ENCODE measurements at places on chromosomes 7 and 10.

- no peak for DNase-seq
Observed at GRCh38 chr10:5423771-5424170, 11.4 kb downstream of the NET1 start.

DNA sequence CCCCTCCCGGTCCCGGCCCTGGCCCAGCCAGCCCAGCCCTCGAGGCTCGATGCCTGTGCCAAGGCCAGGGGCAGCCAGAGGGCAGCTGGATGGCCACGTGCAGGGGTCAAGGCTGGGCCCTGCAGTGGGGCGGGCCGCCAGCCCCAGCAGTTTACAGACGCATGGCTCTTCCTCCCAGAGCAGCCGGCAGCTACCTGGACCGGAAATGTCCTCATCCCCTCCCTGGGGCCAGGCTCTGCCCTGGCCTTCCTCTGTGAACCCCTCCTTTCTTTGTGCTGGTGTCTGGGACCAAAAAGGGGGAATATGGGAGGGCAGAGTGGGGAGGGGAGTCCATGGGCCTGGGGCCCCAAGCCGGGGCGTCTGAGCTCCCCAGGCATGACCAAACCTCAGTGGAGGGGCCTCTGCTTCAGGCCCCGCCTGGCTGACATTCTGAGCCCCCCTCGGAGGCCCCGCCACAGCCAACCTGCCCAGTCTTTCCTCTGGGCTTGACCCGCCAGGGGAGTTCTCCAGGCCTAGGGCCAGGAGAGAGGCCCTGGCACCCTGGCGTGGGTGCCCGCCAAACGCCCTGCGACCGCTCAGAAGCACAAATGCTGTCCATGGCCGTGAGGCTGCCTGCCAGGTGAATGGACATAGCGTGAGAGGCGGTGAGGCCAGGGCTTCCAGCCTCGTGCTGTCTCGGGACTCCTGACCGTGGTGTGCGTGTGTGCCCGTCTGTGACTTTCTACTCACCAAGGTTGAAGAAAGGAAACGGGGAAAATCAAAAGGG, 24.7 kb upstream of the AMZ1 start:
- no peak for DNase-seq

- no peak for DNase-seq
Observed at GRCh38 chr7:100066953-100067352, 14.6 kb downstream of the ZNF3 start.

DNA sequence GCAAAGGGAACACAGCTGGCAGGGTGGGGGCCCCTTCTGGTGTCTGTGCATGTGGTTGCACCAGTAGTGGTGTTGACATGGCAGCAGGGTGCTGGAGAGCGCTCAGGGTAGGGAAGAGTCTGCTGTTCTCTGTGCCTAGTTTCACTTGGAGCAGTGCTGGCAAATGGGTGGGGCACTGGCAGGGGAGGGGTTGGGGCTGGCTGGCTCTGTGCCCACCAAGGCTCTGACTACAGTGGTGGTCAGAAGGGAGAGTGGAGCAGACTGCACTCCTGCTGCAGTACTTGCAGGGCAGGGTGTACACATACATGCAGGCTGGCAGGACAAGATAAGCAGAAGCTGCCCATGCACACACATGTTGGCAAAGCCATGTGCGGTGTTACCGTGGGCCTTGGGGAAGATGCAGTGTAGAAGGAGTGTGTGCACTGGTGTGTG, 18.2 kb downstream of the FAM25A start:
- DNase-seq: no peak

GRCh38 chr7:1520539-1521234, 9.8 kb upstream of the MAFK start:
- peak; percentile 39 for DNase-seq

- peak; percentile 42 for DNase-seq
Observed at GRCh38 chr7:101815826-101816594, 1.4 kb upstream of the CUX1 start.

DNA sequence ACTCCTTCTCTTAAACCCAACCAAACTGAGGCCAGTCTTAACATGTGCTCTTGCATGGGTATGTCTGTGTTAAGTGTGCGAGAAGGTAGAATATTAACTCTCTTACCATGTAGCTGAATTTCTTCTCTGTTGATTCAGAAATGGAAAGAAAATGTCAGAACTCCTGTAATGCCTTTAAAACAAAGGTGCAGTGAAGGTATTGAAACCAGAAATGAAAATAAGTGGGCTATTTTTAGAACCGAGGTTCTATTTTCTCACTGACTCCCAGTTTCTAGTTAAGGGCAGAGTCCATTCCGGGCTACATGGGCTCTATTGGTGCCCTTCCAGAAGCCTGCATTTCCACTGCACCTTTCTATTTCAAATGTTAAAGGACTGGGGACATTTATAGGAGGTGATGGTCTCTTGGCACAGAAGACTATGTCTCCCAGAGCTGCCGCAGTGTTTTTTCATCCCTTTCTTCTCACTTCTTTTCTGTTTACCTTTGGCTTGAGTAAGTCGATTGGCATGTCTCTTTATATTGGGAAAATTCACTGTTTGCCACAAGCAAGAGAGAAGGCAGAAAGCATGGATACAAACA, 174.9 kb downstream of the LRMDA start:
- no peak for DNase-seq

DNA sequence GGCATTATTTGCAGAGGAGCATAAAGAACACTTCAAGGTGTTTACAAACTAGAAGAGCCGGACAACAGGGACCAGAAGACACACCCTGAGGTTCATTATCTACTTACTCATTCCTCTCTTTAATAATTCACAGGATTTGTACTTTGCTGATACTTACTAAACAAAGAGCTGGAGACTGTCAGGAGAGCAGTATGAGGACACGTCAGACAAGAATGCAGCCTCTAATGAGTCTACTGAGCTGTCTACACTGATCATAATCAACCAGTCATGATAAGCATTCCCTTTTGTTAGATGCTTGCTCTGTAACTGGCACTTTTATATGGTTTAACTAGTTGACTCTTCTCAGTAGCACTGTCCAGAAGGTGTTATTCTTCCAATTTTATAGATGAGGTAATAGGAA, 243.3 kb upstream of the CDC14C start:
- DNase-seq: no peak

GRCh38 chr7:35753761-35754603, 46.9 kb upstream of the SEPTIN7 start:
- no peak for DNase-seq

DNA sequence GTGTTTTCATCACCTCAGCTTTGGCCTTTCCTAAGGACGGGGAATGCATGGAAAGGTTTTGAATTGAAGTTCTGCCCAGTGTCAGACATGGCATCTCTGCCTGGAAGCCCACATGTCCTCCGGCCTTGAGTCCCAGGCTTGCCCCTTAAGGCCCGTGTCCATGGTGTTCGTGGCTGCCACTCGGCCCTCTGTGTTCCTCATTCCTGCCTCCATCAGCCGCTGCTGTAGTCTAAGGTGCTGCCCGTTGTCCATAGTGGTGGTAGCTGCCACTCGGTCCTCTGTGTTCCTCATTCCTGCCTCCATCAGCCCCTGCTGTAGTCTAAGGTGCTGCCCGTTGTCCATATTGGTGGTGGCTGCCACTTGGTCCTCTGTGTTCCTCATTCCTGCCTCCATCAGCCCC, 180.7 kb upstream of the SHH start:
- DNase-seq: no peak

- no peak for DNase-seq
Observed at GRCh38 chr7:43844257-43844656, 25.1 kb downstream of the MRPS24 start.

- no peak for DNase-seq
Observed at GRCh38 chr10:99869581-99870122, 87.2 kb downstream of the ABCC2 start.

- no peak for DNase-seq
Observed at GRCh38 chr10:34826221-34826620, 11.1 kb upstream of the PARD3 start.

DNA sequence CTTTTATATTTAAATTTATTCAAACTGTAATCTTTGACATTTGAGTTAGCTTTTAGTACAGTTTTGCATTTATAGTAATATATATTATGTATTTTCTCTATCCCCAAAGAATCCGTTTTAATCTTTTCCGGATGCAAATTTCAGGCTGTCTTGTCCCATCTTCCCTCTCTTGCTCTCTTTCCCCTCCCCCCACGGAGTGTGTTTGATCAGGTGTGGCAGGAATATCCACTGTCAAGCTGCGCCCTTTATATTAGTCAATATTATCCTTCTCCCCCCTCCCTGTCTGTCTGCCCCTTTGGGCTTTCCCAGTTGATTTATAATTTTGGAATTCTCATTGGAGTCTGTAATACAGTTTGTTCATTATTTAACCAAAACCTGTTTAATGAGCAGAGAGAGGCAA, 19.0 kb downstream of the GBF1 start:
- DNase-seq: no peak

GRCh38 chr10:6195376-6195775, 7.4 kb upstream of the PFKFB3 start:
- DNase-seq: no peak

DNA sequence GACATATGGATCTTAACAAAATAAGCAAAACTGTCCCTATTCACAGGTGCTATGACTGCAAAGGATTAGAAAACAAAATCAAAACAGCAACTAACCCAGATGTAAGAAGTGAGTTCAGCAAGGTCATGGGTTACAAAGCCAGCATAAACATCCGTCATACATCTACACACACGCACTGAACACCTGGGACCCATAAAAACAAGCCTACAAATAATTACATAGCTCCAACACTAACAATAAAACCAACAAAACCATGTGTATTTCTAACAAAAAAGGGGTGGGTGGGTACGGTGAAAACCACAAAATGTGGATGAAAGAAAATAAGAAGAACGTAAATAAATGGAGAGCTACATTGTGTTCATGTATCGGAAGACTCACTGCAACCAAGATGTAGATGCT, 256.8 kb downstream of the ELFN1 start:
- no peak for DNase-seq

DNA sequence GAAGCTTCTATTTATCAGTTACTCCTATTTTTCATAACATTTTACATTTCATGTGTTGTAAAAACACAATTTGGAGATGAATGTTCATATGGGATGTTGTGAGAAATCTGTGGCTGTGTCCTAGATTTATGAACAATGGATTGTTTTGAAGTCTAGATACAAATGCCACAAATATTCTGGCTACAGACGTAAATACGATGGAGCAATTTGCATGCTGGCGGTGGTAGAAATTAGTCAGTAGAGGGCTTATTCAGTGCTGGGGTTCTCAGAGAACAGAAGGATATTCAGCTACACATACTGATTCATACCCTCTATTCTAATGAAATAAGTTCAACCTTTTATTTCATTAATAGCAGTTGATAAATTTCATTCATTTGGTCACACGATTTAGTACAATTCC, 48.8 kb downstream of the PLPP4 start:
- DNase-seq: no peak

DNA sequence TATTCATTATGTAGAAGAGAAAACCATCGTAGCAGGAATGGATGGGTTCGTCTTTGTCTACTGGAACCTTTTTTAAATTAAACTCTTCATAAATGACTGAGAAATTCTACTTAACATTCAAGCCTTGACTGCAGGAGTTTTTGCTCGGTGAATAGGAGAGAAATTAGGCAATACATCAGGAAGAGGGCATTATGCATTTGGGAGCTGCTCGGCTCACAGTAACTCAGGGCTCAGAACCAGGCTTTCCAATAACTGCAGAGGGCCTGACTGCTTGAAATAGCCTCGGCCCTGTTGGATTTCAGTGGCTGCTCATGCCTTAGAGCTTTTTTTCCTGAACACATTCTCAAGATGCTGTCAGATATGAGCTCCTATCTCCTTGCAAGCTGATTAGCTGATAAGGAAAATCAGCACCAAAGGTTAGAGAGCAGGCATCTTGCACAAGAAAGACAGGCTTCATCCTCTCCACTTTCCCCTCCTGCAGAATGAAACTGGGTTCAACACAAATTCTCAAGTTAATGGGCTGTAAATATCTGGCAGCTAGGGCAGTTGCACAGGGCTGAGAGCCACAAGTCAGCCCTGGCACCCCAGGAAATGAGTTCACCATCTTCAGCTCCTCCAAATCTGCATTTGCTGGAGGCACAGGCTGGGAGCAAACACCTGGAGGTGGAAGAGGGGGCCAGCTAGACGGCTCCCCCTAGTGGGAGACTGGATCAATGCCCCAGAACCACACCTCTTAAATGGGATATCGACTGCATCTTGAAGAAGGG, 24.3 kb downstream of the TECTB start:
- DNase-seq: peak; percentile 10

- DNase-seq: no peak
Observed at GRCh38 chr10:123986736-123987135, 95.1 kb upstream of the CPXM2 start.

DNA sequence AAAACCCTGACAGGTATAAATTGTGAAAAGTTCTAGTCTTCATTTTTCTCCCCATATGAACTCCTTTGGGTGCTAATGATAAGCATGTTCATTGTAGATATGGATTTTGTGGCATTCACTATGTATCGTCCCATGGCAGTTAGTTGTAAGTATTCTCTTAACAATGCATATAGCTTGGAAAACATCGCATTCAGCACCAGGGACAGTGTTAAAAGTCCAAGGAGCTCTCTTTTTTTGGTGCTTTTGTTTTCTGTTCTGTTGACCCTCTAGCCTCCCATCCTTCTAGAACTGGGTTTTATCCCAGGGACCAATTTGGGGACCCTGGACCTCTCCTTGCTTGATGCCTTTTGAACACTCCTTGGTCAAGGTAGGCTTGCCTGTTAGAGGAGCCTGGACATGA, 37.7 kb downstream of the INSYN2A start:
- DNase-seq: no peak

- DNase-seq: no peak
Observed at GRCh38 chr7:97845622-97846203, 26.5 kb downstream of the ASNS start.

DNA sequence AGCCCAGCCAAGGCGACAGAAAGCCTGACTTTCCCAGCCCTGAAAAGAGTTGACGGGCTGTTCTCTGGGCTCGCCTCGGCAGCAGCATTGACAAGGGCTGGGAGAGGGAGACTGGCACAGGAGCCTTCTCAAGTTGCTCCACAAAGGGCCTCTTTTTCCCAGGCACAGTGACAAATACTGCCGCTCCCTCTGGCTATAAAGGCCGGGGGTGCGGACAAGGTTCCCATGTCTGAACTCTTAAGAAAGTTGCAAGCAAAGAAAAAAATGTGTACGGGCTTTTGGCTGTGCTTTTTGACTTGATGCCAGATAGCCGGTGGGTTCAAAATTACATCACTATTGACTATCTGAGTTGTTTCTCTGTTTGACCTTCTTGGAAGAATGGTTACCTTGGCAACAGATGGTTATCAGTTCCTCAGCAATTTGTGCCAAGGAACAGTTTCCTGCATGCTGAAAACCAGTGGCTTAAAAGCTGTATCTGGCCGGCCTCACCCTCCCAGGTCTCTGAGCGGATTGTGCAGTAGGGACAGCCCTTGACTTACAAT, 115.9 kb upstream of the EEPD1 start:
- DNase-seq: no peak

- DNase-seq: no peak
Observed at GRCh38 chr10:31075881-31076609, 44.4 kb upstream of the ZNF438 start.

- no peak for DNase-seq
Observed at GRCh38 chr10:30510932-30511700, 77.1 kb downstream of the MAP3K8 start.

DNA sequence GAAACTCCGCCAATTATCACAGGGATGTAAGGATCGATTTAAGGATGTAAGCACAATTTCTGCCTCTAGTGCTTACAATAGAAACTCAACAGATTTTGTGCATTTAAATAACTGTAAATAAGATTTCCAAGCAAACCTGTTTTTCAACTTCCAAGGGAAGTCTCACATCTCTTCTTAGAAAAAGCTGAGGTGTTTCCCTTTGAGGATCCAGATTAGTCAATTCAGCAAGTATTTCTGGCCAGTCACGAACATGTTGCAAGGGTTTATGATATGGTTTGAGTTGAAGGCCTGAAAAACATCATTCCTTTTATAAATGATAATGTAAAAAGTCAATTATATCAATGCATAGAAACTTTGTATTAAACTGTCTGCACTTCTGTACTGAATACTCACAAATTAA, 23.9 kb downstream of the KRIT1 start:
- DNase-seq: no peak
